Upper lobe of right lung (tissue), 1 donor: ENCODE measurements at places on chromosomes 4 and X.

GRCh38 chr4:105060628-105061027 is 86.0 kb upstream of the TET2 start:
- no peak for DNase-seq

DNA sequence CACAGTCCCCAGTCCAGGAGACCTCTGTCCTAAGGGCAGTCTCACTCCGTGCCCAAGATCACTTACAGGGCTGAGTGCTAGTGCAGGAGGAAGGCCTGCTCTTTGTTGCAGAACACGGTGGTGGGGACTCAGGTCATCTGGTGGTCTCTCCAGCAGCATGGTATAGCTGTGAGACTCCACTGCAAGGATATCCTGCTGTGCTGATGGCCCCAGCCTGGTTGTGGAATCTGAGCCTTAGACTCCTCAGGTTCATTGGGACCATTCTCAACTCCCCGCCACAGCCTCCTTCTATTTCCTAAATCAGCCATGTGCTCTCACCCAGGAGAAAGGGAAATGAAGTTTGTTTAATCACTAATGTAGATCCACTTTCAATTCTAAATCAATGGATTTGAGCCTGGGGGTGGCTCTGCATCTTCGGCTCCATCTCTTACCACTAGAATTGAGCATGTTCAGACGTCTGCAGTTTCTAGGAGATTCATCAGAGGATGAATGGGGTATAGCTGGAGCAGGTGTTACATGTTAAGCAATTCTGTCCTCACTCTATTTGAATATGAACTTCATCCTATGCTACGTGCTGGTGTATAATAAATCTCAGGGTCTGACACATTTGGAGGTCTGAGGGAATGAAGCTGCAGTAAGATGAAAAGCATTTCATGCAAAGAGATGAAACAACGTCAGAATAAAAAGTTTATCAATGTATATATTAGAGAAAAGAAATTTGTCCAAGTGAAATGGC is 189.2 kb downstream of the MGST2 start:
- no peak for DNase-seq

GRCh38 chrX:85897362-85898126 is 149.8 kb downstream of the CHM start:
- no peak for DNase-seq

DNA sequence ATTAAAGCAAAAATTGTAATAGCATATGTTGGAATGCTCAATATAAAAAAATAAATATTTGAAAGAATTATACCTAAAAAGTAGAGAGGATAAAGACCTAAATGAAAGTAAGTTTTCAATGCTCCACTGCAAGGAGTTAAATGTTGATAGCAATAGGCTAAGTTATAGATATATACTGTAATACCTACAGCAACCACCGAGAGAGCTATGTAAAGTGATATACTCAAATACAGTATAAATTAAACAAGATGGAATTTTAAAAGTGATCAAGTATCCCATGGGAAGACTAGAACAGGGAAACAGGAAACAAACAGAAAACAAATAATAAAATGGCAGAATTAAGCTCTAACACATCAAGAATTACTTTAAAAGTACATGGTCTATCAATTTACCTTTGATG is 73.9 kb downstream of the CASP3 start:
- no peak for DNase-seq

- no peak for DNase-seq
These were observed 448 bp upstream of the SCFD2 start for GRCh38 chr4:53366301-53366716.

- no peak for DNase-seq
These were observed 677.5 kb downstream of the DMD start for GRCh38 chrX:32533848-32534247.

GRCh38 chrX:101485212-101485949 is at the start of gene ARMCX4:
Gene ARMCX4, plus strand, starts transcription at chrX:101485456. Its CDS starts 3,134 bp downstream, at chrX:101488590.
- peak; percentile 76 for DNase-seq

GRCh38 chr4:78569306-78569821 is 17.8 kb downstream of the ANXA3 start:
- no peak for DNase-seq

DNA sequence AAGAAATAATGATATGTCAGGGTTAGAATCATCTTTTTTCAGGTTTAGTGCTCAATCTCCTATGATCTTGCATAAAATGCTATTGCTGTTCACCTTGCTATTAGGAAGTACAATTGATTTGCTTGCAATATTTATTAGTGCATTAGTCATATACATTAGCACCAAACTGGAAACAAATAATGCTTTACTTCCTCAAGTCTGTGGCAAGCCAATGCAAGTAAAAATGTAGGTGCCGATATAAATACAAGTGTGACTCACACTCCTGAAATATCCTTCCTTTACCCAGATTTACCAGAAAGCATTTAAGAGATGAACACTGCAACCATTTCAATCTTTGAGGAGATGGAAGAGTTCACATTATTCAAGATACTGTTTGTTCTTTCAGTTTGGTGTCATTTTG is 1487.7 kb upstream of the ADGRL3 start:
- DNase-seq: no peak

DNA sequence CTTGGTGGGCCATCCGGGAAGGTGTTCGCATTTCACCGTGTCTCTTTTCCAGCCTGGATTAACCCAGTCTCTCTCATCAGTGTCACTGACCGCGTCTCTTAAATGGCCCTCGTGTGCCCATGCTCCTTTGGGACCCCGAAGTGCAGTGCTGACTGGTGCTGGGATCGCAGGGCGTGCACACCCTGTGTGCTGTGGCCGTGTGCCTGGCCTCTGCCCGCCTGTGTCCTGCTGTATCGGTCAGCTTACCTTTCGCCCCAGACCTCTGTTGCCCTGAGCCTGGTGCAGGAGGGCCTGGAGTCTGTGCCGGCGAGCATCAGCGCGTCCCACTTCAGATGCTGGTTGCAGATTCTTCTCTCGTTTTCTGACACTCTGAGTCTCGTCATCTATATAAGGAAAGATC is 68.3 kb upstream of the HGFAC start:
- DNase-seq: no peak

GRCh38 chrX:6644411-6644810 is 109.5 kb upstream of the VCX3A start:
- no peak for DNase-seq

GRCh38 chr4:43224559-43224958 is 332.0 kb downstream of the GRXCR1 start:
- no peak for DNase-seq
